ENCODE measurements at places on chromosomes 1 and 21.

DNA sequence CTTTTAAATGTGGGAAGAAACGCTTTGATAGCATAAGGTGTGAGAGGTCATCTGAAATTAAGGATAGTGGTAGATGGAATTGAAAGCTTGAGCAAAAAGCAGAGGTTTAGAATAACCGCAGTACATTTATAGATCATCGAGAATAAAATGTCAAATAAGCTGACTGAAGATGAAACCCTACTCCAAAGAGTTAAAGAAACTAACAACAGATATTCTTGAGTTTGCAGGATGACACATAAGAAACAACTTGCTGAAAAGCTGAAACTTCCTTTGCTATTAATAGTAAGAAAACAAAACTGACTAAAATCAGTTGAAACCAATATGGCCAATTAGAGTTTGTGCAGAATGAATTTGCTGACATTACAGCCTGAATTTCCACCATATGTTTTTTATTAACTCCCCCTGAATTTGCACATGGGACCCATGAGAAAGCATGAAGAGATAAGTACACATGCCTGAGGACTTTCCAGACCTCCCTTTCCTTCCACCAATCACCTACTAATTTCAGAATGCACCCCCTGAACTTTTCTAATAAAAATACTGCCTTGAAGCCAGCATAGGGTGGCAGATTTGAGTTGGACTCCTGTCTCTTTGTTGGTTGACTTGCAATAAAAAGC is 1.7 kb upstream of the C1orf185 start:
- DNase-seq, result no peak

GRCh38 chr1:68213843-68214242 is 18.5 kb downstream of the WLS start:
- DNase-seq, result no peak

DNA sequence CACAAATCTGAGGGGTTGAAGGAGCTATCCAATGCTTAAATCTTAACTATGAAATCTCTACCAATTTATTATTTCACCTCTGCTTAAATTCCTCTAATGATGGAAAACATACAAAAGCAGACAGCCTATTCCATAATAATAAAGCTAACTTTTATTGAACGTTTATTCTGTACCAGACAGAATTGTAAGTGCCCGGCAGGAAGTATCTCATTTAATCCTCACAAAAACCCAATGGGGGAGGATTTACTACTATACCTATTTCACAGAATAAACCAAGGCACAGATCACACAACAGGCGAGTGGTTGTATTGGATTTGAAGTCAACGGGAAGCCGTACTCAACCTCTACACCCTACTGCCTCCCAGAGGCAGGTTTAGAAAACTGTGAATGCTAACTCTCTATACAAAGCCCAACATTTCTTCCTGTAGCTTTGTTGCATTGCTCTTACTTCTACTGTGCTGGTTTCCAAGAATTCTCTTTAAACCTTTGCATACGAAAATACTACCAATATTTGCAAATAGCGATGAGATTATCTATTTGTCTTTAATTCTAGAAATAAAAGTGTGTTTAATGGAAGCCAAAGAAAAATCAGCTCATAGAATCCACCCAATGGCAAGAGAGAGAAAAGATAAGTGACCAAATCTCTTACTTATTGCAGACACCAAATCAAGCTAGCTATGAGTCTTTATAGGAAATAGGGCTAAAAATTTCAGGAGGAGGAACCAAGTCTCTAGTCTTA is 33.5 kb upstream of the C1orf53 start:
- peak; percentile 4 for DNase-seq

DNA sequence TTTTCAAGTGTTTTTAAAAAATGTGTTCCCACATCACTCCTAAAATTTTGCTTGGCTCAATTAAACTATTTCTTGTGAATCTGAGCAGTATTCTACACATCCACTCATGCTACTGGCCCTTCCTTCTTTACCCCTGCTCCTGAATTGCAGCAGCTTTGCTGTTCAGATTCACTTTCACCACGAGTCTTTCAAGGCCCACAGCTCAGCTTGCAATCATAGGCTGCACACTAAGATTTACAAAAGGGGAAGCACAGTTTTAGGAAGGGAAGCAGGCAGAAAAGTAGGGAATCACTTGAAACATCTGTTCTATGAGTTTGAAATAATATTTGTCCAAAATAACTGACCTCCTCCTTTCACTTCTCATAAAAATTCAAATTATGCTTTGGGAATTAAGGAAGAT is 70.9 kb upstream of the EDEM3 start:
- no peak for DNase-seq

- no peak for DNase-seq
Observed at GRCh38 chr1:203744075-203744972, 20.7 kb upstream of the LAX1 start.

- DNase-seq, result no peak
Observed at GRCh38 chr1:68103011-68103545, 52.7 kb upstream of the DIRAS3 start.

GRCh38 chr1:154430903-154431302 is 25.8 kb downstream of the IL6R start:
- no peak for DNase-seq

DNA sequence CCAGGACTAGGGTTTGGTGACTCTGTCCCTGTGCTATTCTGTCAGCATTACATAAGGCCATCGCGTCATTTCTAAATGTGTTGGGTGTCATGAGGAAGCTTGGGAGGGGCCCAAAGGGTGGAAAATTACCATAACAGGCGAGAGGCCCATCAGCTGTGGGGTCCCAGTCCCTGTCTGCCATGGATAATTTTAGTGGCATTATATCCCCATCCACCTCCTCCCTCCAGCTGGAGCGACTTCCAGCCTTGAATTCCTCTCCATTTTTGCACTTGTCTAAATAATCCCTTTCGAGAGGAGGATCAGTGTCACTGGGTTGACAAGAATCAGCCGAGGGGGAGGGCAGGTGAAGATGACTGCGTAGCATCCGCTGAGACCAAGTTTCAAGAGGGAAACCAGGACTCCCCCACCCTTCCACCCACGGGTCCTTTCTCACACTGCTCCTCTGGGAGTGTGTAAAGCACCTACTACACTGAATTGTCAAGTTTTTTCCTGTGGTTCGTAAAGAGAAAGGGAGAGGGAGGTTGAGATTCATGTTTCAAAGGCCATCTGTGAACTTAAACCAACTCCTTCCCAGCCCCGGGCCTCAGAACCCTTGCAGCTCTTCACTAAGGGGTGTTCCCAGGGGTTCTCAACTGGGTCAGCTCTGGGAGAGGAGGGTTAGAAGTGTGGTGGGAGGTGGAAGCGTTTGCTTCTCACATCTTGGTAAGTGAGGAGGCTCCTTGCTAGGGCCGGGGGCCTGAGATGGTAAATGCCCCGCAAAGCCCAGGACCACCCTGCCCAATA is 29.2 kb downstream of the VASH2 start:
- no peak for DNase-seq

- DNase-seq, result no peak
Observed at GRCh38 chr1:225539575-225539974, 111.7 kb upstream of the LBR start.

DNA sequence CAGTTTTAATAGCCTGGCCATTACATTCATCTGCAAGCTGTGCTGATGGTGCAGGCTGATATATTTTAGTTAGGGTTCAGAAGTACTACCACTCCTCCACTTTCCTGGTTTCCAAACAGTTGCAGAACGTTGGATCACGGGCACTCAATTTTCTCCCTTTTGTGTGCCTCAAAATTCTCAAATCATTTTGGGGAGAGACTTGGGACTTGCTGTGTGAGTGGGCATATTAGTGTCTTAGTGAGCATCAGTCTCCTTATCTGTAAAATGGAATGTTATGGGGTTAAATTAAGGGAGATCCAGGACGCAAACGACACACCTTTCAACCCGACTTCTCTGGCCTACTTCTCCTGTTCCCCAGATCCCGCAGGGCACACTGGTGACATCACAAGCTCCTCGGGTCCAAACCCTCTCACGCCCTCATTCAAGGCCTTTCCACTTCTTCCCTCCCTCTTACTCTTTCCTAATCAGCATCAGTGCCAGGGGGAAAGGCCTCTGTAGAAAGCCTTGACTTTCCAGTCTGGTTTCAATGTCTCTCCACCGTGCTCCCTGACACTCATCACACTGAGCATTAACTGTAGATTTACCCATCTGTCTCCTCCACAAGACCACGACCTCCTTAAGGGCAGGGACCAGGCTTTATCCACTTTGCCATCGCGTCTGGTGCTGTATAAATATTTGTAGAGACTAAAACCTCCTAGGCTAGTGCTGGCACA is 1.2 kb downstream of the PIGP start:
- DNase-seq, result no peak

GRCh38 chr1:110390096-110390495 is 730 bp downstream of the SLC16A4 start:
- DNase-seq, result no peak

- DNase-seq, result no peak
Observed at GRCh38 chr1:56229186-56229585, 350.2 kb downstream of the PLPP3 start.

GRCh38 chr1:231610388-231610787 is 16.2 kb upstream of the DISC1 start:
- DNase-seq, result no peak

DNA sequence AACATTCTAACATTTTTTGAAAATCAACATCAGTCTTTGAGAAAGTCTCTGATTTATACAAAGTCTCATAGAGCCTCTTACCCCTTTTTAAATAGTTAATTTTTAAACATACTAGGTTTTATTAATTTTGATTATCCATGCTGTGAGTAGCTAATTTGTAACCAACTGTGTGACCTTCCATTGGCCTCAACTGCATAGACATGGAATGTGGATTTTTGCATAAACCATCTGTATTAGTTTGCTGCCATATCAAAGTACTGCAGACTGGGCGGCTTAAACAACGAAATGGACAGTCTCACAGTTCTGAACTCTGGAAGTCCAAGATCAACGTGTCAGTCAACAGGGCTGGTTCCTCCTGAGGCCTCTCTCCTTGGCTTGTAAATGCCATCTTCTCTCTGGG is 89.2 kb upstream of the AJAP1 start:
- DNase-seq, result no peak

- no peak for DNase-seq
Observed at GRCh38 chr1:14724678-14725077, 126.2 kb downstream of the KAZN start.

DNA sequence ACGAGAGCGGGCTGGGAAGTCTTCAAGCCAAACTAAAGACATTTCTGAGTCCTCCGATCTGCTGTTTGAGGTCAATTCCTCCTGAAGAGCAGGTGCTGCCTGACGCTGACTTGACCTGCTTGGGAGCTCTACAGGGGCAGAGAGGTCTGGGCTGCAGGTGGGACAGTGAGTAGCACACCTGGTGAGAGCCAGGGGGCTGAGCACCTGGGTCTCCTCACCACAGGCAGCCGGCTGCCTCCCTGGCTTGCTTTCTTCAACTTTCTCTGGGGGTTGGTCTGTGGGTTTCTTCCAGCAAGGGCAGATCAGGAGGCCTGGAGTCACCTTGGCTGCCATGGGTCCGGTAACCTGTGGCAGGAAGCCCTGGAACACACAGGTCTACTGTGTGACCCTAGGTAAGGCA is 107.4 kb upstream of the EDN2 start:
- DNase-seq, result no peak

- DNase-seq, result no peak
Observed at GRCh38 chr1:65064981-65065380, 83.0 kb upstream of the AK4 start.

GRCh38 chr1:42747125-42747524 is 7.1 kb upstream of the CLDN19 start:
- no peak for DNase-seq

DNA sequence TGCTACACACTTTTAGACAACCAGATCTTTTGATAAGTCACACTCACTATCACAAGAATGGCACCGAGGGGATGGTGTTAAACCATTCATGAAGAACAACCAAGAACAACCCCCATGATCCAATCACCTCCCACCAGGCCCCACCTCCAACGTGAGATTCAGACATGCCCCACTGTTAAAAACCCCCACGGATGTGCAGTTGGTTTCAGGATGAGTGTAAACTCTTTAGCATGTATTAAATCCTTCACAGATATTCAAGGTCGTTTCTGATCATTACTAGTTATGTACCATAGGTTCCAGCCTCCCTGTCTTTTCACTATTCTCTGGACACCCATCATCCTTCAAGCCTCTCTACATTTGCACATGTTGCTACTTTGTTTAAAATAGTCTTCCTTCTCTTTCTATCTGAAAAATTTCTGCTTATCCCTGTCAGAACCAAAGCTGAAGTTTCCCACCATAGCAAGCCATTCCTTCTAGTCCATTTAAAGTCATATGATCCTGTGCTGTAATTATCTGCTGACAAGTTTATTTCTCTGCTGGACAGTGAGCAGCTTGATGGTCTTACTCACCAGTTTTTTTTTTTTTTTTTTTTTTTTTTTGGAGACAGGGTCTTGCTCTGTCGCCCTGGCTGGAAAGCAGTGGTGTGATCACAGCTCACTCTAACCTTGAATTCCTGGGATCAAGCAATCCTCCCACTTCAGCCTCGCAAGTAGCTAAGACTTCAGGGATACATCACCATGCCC is 36.8 kb downstream of the MAP10 start:
- DNase-seq, result no peak

DNA sequence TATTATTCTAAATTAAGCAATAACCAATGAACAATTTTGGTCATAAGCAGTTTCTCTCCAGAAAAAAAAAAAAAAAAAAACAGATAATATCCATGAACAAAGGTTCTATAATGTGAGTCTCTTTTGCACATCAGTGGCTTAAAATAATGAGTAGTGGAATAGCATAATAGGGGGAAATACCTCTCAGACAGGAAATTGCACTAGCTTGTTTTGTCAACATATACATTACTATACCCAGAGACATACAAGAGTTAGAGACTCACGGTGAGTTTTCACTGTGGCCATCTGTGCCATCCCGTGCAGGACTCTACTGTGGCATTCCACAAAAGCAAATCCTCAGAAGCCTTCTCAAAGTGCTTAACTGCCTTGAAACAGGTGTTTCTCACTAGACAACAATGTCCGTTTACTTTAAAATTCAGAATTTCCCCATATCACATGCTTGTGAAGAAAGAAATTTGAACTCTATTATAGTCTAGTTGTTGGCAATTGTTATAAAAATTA is 697.9 kb downstream of the USP25 start:
- no peak for DNase-seq

- DNase-seq, result no peak
Observed at GRCh38 chr1:20229171-20229570, 42.9 kb upstream of the PLA2G2C start.

- DNase-seq, result no peak
Observed at GRCh38 chr1:219099307-219099706, 74.4 kb upstream of the LYPLAL1 start.

DNA sequence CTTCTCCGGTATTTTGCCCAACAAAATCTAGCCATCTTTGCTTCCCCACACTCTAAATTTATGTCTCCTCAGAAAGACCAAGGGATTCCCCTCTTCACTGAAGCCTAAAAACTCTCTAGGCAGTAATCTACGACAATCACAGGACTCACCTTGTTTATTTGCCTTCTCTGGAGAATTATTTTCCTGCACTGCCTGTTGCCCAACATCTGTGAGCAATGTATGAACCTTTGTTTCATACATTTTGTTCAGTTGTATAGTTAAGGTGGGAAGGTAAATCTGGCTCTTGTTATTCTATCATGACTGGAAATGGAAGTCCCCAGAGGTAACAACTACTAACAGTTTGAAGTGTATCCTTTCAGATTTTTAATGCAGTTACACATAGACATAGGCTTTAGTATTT is 2.2 kb downstream of the COPA start:
- no peak for DNase-seq

All from stimulated activated CD4-positive, alpha-beta T cell treated with anti-CD3 and anti-CD28 coated beads, TNF-alpha, amount 100 ng/mL, for 1 hour (primary cell).